ENCODE measurements at places on chromosomes 7 and 10. TPM values are rescaled to one million over a fixed set of nuclear protein-coding genes. Genes with fewer than 3 reads are reported as not detected.

The UCN3 gene
- polyA plus RNA-seq = 2.4 TPM

The C10orf95 gene
- 1.3 TPM for polyA plus RNA-seq

The NEUROD6 gene
- not detected for polyA plus RNA-seq

The AFAP1L2 gene
- 45.4 TPM for polyA plus RNA-seq

The GSTO2 gene
- polyA plus RNA-seq = 34.1 TPM

GRCh38 chr10:37975401-37975991 is 951 bp downstream of the ZNF25 start:
- no peak for DNase-seq

- DNase-seq = no peak
Measured at GRCh38 chr7:19015098-19015497, 102.3 kb downstream of the TWIST1 start.

GRCh38 chr7:119167431-119167830 is 942.9 kb downstream of the ANKRD7 start:
- no peak for DNase-seq

DNA sequence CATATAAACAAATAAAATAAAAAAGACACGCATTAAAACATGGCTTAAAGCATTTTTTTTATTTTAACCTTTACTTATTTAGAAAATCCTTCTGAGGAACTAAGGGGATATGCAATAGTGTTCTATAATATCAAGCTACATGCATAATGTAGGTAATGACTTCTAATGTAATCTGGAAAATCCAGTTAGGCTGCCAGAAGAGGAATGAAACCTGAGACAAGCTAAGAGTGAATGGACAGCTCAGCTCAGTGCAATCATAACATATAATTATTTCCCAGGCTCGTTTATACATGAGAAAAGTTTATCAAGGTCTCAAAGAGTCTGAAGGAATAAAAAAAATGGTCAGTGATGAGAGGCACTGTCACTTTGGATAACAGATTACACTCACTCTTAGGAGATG is 649.0 kb upstream of the PCDH15 start:
- DNase-seq = no peak

- no peak for DNase-seq
Measured at GRCh38 chr10:76149182-76149581, 717.8 kb downstream of the LRMDA start.

DNA sequence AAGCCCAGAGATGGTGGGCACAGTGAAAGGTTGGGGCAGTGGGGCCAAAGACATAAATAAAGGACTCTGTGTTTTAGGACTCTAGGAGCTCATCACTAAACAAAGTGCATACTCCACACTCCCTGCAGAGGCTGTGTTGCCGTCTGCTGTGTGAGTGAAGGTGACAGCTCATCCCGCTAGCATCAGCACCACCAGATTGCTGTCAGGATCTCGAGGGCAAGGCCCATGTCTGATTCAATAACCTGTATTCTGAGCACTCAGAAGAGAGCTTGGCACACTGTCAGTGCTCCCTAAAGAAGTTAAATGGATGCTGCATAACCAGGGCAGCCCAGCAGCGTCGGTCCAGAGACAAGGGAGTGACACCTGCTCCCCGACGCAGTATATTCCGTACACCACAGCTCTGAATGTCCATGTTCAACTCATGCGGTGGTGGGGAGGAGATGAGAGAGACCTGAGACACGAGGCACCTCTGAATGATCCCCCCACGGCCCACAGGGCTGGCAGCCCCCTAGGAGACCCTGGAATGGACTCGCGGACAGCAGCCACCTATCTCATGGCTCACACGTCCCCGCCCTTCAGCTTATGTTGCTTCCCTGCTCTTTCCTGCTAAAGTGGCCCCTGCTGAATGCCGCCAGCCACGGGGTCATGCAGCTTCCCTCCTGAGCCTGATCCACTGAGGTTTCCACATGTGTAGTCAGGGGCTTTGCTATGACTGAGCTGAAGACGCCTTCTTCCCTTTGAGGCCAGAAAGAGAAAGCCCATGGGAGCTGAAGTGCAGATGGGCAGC is 132.7 kb upstream of the KCNMA1 start:
- DNase-seq = no peak

DNA sequence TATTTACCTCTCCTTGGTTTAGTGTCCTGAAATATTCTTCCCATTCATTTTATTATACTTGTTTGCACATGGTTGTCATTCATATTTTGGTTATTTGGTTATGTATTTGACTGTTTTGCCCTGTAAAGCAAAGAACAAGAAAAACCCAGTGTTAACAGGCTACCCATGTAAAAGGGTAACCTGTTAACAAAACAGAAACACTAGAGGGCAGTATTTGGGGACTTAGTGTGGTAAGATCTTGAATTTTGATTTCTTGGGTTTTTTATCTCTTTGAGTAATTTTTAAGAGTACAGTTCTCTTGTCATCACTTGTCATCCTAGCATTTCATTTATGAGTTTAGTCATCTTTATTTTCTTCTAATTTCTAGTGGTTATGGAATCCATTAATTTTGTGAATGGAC is 51.3 kb downstream of the POLL start:
- DNase-seq = no peak

- no peak for DNase-seq
Measured at GRCh38 chr10:107144490-107144889, 20.0 kb downstream of the SORCS1 start.

GRCh38 chr10:94315024-94315451 is 47.7 kb downstream of the NOC3L start:
- no peak for DNase-seq

DNA sequence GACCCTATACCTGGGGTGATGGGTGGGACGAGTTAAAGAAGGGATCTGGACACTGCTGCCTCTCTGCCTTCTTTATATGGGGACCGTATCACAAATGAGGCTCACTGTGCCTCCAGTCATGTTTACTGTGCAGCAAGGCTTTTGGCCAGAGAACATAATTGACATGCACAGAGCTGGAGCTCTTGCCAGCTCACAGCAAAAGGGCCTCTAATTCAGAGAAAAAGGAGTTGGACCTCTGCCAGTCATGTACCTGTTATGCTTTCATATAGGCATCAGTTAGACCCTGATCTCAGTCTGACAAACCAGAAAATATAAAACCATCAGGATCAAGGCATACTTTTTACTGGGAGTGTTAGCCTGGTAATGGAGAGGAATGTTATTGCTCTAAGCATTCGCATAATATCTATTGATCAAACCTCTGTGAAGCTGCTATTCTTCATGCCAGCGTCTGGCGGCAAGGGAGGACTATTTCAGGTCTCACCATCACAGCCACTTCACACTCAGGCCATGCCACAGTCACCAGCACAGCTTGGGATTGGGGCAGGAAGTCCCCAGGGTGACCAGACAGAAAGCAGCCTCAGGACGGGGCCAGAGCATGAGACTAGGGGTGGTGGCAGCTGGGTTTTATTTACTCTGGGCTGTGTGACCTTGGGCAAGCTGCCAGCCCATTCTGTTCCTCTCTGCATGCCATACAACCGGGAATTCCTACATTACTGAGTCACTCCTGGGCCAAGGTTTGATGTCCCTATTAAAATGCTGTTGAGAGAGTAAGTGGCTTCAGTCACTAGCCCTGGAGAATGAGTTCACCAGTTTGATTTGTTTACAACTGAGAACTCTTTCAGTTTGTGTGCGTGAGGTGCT is 90.1 kb downstream of the NPSR1 start:
- DNase-seq = no peak

- no peak for DNase-seq
Measured at GRCh38 chr10:59898125-59898835, 8.1 kb downstream of the CCDC6 start.

Measured in right renal pelvis (tissue), 4 donors.